ENCODE measurements at places on chromosomes 2 and 18.

DNA sequence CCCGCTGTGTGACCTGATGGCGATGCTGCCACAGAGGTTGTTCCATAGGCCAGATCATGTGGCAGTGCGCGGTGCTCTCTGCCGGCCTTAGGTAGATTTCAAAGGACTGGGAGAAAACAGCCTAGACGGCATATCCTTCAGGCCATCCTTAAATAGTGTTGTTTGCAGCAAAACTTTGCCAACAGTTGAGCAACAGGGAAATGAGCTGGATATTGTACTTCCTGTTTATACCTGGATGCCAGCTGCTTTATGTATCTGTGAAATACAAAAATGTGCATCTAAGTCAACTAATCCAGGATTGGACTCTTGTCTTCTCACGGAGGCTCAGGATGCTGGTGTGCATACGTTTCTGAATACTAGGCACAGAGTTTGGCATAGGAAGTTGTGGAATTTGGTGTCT lies 107.1 kb downstream of the EML6 start:
- no peak for DNase-seq

DNA sequence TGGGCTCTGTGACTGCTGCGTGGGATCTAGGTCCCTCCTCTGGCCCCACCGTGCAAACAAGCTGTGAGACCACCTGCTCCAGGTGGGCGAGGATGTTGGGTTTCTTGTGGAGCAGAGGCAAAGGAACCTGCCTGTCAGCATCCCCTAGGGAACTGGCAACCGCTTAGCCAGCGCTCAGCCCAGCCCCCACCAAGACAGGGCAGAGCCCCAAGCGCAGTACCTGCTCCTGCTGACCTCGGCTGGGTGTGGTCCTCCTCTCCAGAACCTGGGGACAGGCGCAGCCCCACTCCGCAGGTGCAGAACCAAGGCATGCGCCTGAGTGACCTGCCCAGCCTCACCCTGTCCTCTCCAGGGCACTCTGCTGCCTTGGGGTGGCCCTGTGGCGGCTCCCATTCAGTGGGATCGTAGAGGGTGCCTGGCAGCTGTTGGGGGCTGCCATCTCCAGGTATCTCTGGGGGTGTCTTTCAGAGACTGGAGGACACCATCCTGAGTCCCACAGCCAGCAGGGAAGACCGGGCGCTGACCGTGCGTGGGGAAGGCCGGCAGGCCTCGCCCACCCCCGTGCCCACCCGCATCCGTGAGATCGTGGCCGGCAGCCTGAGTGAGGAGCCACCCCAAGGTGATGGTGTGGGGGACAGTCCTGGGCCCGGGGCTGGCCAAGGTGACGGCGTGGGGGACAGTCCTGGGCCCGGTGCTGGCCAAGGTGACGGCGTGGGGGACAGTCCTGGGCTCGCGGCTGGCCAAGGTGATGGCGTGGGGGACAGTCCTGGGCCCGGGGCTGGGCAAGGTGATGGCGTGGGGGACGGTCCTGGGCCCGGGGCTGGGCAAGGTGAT lies 12.3 kb downstream of the CROCC2 start:
- peak; percentile 26 for DNase-seq

DNA sequence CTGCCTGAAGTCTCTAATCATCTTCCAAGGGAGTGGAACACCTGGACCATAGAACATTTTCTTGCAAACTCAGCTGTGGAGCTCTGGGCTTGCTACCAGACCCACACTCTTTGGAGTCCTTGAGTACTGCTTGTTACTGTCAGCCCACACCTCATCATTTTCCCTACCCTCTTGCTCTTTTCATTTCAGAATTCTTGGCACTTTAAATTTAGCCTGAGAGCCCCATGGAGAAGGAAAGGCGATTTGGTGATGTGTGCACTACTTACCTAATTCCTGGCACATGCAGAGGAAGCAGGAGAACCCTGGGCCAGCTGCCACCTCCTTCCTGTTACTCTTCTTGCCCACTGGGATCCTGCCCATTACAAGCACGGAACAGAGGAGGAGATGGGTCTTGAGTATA lies 31.7 kb downstream of the TMEM178A start:
- DNase-seq: no peak

GRCh38 chr2:168639441-168639898 lies 163.0 kb upstream of the NOSTRIN start:
- DNase-seq: no peak

GRCh38 chr18:63730773-63731172 lies 28.0 kb downstream of the SERPINB11 start:
- DNase-seq: no peak

Data from activated CD4-positive, CD25-positive, alpha-beta regulatory T cell treated with anti-CD3 and anti-CD28 coated beads, Interleukin-2, amount 50 U/mL, for 72 hours (primary cell).